NCI-H1105 treated with DMSO at 0.1 percent for 48 hours (cell line): ENCODE measurements at places on chromosomes 12 and 14.

DNA sequence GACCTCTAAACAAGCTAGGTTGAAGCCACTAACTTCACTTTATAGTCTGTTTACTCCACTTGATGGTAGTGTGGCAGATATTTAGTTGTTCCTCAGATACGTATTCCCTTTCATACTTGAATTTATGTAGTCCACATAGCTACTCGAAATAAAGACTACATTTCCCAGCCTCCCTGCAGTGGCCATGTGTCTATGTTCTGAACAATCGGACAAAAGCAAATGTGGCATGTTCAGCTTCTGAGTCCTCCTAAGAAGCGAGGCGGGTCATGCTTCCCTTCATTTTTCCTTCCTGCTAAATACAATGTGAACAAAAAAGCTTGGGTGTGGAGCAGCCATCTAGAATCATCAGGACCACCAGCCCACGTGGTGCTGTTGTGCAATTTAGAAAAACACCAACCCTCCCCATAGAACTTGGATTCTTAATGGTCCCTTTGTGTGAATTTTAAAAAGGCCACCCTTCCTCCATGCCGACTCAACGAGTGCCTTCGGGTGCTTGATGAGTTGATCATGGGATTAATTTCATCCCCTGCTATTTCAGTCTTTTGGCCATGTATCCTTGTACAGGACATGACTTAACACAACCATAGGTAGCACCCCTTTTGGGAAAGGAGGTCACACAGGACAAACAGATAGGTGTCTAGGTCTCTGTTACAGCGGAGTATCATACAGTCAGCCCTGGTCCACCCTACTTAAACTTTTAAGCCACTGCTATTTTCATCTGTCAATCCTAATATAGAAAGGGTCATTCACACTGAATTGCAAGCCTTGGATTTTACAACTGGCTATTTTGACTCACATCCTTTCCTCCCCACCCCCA is 60.7 kb downstream of the ZFC3H1 start:
- no peak for DNase-seq

- DNase-seq, result no peak
Observed at GRCh38 chr12:132404951-132405741, 75.8 kb upstream of the GALNT9 start.

DNA sequence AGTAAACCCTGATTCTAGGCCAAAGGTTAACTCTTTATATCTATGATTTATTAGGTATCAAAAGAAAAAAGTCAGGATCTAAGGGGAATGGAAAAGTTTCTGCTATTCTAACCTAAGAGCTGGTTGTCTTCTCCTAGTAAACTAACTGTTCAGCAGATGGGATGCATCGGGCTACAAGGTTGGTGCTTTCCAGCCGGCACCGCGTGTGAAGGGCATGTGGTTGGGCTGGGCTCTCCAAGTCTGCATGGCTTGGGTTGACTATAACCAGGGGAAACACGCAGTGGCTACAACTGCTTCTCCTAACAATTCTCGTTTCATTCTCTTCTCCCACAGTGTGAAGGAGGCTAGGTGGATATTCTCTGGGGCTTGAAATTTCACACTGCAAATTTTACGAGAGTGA is 354.5 kb downstream of the APAF1 start:
- no peak for DNase-seq

GRCh38 chr14:105207460-105207901 is 26.4 kb upstream of the NUDT14 start:
- DNase-seq, result no peak

- no peak for DNase-seq
Observed at GRCh38 chr12:15701206-15701605, 88.0 kb downstream of the EPS8 start.

DNA sequence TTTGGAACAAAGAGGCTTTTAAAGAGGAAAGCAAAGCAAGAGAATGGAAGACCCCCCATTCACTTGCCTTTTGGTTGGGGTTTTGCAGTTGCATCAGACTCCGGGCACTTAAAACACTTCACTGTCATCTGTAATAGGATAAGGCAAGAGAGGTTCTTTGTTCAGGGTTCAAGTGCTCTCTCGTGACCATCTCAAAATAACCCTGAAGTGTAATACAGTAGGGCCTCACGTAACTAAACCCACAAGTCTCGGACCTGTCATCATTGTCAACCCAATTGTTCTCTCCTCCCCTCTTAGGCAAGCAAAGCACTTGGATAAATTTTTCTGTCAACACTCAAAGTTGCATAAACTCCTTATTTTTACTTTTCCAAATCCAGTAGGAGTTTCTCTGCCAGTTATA is 26.9 kb upstream of the MYBPC1 start:
- DNase-seq, result no peak

- no peak for DNase-seq
Observed at GRCh38 chr12:110312581-110313360, 31.7 kb downstream of the ATP2A2 start.
